D341Med (cell line): ENCODE measurements at places on chromosomes 3 and 15.

DNA sequence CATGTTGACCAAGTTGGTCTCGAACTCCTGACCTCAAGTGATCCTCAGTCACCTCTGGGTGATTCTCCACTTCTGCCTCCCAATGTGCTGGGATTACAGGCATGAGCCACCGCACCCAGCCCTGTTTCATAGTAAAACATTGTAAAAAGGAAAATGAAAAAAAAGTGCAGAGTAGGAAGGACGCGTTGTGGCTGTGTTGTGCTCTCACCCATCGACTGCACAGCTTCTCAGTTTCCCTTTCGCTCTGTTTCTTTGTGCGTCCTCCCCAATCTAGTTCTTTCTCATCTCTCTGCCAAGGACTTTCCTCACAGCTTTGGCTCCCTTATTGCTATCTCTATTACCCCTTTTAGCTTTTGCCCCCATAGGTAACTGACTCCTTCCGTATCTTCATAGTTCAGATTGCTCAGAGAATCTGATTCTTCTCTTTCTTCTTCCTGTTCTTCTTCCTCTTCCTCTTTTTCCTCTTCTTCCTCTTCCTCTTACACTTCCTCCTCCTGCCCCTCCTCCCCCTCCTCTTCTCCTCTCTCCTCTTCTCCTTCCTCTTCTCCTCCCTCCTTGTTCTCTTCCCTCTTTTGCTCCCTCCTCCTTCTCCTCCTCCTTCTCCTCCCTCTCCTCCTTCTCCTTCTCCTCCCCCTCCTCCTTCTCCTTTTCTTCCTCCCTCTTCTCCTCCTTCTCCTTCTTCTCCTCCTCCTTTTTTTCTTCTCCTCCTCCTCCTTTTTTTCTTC lies 81.1 kb upstream of the VGLL4 start:
- no peak for DNase-seq

DNA sequence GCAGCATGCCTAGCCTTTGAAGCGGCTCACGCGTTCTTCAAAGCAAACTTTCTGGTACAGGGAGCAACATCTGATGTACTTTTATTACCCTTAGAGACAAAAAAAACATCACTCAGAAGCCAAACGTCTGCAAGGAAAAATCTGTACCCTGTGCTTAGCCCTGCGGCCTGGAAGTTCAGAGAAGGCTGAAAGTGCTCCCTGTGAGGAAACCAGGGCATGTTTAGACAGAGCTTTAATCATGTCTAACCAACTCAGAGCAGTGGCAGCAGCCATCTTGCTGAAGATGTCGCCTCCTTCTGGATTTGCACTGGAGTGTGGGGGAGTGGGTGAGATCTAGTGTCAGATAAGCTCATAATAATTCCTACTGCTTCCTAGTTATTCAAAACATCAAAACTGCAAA lies 170.4 kb downstream of the P3H2 start:
- DNase-seq, result no peak

- DNase-seq, result no peak
These were observed 103.7 kb upstream of the MNS1 start for GRCh38 chr15:56568466-56569167.

DNA sequence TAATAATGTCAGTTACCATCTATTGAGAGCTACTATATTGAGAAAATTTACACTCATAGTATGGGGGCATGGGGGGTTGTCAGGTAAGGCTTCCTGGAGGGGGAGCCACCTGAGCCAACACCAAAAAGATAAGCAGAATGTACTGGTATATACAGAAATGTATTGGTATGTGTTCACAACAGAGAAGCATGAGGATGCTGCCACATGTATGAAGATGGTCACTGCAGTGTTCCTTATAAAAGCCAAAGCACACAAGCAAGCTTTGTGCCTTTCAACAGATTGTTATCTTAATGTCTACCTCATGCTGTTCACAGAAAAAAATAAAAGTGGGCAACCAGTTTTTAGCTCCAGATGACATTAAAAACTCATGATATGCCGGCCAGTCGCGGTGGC lies 149.0 kb downstream of the MAGI1 start:
- no peak for DNase-seq

- no peak for DNase-seq
These were observed 1.8 kb downstream of the DAPK2 start for GRCh38 chr15:64044300-64045100.

DNA sequence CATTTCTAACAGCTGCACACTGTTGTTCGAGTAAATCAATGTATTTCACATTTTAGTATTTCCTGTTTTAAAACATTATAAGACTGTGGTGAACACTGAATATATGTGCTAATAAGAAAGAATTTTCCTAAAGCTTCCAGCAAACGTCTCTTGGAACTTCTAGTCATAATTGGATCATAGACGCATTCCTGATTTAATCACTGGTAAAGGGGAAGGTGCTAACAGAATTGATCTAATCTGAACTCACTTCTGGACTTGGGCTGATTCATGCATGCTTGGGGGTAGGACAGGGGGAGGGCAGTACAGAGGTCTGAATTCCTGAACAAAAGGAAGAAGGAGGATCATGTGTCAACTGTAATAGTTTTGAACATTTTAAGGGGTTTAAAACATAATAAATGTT lies 7.3 kb upstream of the LEKR1 start:
- DNase-seq, result no peak

DNA sequence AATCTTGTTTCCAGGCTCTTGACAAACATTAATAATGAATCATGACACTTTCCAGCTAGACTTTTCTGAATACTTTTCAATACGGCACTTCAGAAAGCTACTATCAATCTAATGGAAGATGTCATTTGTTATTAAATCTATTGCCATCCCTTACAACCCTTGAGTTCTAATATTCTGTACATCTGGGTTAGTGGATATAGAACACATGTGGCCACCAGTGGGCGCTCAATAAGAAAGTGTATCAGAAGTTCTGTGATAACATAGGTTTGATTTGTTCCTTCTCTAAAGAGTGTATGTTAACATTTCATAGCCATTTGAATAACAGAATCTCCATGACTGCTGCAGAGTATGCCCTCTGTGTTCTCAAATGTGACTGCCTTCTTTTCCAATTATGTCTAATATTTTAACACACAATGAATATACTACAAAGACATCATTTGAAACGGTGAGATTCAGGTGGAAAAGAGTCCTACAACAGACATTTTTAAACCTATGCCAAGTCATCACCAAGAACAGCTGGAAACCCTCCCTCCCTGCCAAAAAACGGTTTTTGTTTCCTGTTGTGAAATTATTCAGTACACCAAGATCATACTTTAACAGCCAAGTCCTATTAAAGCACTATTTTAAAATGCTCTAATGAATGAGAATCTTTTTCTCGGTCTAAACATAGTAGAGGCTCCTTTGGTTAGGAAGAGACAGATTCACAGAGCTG lies 22.2 kb downstream of the ALDH1A2 start:
- peak; percentile 32 for DNase-seq

DNA sequence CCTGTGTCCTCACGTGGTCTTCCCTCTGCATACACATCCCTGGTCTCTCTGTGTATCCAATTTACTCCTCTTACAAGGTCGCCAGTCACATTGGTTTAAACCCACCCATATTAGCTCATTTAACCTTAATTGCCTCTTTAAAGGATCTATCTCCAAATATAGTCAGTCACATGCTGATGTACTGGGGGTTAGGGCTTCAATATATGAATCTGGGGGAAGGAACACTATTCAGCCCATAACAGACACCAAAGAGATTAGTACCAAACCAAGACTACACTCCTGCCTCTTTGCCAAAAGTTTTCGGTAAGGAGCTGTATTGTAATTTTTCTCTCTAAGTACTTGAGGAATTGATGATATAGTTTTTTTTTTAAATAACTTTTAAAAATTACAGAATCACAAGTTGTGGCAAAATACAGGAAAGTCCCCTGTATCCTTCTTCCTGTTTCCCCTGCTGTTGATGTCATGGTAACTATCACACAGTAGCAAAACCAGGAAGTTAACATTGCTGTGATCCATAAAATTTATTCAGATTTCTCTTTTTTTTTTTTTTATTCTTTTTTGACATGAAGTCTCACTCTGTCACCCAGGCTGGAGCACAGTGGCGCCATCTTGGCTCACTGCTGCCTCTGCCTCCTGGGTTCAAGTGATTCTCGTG lies 67.8 kb downstream of the SLCO3A1 start:
- no peak for DNase-seq

DNA sequence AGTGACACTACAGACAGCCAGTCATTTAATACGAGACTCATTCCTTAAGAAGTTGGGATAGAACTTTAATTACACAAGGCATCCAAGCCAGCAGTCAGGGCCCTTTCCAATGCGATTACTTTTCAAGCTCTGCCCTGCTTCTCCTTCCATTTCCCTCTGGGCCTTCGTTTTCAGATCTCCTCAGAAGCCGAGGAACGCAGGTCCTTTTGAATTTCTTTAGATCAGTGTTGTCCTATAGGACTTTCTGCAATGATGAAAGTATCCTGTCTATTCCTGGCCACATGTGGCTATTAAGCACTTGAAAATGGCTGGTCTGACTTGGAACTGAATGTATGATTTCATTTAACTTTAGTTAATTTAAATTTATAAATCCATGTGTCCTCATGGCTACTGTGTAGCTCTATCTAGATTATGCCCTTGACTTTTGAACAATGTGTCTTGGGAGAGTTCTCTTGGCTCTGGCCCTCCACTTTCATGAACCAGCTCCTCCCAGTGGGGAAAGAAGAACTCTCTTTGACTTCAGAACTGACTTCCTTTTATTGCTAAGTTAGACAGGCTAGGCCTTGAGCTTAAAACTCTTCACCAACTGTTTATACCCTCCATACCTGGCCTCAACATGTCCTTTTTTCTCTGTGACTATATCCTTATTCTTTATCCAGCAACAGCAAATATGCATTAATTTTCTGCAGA lies 22.6 kb downstream of the TGFBR2 start:
- DNase-seq, result no peak

- no peak for DNase-seq
These were observed 16.5 kb downstream of the KLHL25 start for GRCh38 chr15:85778107-85778776.

GRCh38 chr3:167397826-167398225 lies 17.7 kb upstream of the ZBBX start:
- no peak for DNase-seq

- no peak for DNase-seq
These were observed 255.3 kb upstream of the IL12A start for GRCh38 chr3:159733194-159733860.

- DNase-seq, result no peak
These were observed 33.6 kb downstream of the ZDHHC3 start for GRCh38 chr3:44942202-44942921.

GRCh38 chr15:44595656-44596510 lies 58.9 kb downstream of the EIF3J start:
- no peak for DNase-seq
